ENCODE measurements at places on chromosomes 16 and 17.

DNA sequence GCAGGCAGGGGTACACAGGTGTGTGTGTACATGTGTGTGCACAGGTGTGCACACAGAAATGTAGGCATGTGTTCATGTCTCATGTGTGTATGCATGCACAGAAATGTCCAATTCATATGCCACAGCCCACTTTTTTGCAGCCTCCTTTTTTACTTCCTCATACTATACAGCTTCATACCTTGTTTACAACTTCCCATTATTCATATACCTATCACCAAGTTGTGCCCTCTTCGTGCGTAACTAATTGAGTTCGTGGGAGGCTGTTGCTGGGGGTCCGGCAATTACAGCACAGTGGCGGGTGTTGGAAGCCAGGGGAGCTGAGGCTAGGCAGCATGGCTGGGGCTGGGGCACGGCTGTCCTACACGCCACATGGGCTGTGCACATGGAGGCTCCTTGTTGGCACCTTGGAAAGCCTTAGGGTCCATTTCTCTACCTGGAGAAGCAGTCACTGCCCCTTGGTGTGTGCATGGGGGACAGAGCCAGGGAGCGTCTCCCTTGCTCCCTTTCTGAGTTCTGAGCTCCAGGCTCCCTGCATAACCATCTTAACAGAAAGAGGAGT is 266.7 kb downstream of the ENGASE start:
- no peak for DNase-seq

DNA sequence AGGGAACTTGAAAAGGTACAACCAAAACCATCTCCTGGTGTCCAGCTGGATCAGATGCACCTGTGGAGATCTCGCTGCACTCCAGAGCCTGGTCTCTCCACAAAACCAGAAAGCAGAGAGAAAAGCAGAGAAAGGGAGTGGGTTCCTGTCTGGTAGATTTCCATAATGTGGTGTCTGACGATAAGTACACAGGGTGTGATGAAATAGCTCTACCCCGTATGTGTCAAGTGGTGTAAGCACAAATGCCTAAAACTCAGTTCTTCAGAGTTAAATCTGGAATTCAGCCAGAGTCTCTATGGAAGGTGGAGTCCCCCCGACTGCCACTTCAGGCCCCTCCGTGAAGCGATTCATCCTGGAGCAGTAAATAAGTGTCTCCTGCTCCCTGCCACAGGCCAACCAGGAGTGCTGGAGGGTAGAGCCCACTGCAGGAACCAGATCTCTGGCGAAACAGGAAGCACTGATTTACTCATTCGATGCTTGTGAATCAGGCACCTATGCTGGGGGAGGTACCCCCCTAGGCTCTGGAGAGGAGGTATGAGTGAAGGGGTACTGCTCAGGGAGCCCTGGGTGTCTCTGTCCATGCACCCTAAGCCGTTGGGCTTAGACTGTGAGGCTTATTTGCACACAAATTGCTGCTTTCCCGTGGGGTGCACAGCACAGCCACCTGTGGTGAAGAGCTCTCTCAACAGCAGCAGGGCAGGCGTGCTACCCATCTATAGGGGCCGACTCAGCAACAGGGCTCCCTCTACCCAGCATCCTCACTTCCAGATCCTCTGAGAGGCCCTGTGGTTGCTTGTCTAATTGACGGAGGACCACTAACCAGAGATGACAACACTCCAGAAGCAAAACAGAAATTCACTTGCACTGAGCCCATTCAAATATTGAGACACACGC is 97.1 kb upstream of the MYOCD start:
- no peak for DNase-seq

- DNase-seq, result peak; percentile 88
Observed at GRCh38 chr16:11356573-11357331, 11.5 kb downstream of the RMI2 start.

DNA sequence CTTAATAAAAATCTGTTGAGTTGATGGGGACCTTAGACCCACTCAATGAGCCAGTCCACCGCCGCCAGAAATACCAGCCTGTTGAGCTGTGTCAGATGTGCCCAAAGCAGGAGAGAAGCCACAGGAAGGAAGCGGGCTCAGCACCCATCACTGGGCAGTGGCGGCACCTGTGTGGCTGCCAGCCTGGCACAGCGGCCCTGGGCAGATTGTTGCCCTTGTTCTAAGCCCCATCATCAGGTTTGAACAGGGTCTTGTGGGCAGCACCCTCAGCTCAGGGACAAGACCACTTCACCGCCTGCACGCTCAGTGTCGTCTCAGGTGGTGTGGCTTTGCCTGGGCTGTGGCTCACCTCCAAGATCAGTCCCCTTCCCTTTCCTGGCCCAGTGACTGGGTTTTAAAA is 9.3 kb downstream of the ENDOV start:
- no peak for DNase-seq

- no peak for DNase-seq
Observed at GRCh38 chr16:7211781-7212180, 120.9 kb upstream of the RBFOX1 start.

GRCh38 chr16:86067936-86068335 is 169.0 kb downstream of the IRF8 start:
- no peak for DNase-seq

DNA sequence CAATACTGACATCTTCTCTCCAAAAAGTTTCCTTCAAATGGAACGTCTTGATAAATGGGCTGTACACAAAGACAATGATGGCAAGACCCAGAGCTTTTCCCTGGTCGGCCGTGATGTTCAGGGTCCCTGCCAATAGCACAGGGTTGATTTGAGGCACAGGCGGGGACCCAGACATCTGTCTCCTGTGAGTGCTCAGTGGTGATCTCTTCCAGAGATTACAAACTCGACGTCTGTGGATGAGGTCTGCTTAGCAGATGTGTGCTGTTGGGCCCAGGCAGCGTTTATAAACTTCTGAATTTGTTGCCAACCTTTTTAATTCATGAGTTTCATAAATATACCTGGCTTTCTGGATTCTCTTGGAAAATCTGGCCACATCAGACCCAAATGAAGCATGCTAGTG is 14.9 kb downstream of the CPPED1 start:
- DNase-seq, result no peak

DNA sequence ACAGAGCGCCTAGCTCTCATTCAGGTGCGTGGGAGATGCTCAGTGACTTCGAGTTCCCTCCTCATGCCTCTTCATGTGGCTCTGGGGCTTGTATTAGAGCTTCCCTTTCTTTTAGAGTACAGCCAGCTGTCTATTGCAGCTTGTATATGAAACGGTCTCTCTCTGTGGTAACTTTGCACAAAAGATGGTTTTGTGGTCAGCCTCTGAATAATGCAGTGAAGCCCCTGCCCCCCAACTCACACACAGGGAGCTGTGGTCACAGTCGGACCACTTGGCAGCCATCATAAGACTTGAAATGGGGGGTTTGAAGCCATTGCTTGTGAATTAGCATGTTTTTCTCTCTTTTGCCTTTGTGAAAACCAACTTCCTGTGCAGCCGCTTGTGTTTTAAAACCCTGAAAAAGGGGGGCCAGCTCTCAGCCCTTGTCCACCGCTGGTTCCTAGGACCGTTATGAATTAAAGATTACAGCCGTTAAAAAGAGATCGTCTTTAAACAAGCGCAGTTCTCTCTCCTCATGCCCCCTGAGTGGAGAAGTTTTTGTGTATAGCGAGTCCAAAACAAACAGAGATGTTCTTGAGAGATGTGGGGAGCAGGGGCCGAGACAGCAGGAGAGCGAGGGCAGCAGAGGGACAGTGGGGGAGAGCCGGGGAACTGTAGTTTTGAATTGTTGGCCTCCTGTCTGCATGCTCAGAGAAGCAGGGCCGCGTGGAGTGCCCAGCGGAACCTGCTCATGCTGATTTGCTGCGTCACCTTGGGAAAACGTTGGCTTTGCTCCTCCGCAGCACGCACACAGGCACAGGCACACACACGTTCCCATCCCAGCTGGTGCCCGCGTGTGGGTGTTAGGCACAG is 199.0 kb downstream of the MSI2 start:
- DNase-seq, result peak; percentile 77

GRCh38 chr16:3074860-3075522 is 9.6 kb downstream of the IL32 start:
- DNase-seq, result no peak

DNA sequence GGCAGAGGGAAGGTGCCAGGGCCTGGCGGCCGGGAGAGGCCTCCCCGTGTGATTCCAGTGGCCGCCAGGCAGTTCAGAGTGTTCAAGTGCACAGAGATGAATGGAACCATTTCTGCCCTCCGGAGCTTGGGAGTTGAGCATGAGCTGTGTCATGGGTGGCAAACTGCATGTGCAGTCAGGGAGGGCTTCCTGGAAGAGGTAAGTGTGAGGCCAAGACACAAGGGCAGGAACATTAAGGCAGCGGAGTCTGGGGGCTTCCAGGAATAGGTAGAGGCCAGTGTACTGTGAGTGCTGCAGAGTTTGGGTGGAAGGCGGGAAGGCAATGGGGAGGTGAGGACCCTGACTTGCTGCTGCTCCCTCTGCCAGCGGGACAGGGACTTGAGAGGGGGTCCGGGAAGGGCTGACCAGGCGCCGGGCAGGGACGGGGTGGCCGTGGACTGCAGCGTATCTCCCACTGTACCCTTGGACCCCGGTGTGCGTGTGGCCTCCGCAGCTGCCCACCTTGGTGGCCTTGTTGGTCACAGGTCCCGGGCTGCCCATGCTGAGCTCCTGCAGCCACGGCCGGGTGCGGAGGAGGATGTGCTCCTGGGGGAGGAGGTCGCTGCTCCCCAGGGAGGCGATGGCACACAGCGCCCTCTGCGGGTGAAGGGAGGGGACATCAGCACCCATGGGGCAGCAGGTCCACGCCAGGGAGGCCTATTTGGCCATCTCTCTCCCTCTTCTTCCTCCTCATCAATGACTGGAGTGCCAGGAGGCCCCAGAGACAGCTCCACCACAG is 7.5 kb upstream of the CEP131 start:
- DNase-seq, result no peak

DNA sequence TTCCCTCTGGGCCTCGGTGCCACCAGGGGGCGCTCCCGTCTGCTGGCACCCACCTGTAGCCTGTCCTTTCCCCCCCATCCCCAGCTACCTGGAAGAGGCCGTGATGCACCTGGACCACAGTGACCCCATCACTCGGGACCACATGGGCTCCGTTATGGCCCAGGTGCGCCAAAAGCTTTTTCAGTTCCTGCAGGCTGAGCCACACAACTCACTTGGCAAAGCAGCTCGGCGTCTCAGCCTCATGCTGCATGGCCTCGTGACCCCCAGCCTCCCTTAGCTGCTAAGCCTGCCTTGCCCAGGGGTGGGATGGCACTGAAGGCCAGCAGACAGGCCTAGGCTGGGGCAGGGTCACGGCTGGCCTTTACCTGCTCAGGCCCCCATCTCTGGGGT is 818 bp upstream of the NRN1L start:
- DNase-seq, result peak; percentile 63

DNA sequence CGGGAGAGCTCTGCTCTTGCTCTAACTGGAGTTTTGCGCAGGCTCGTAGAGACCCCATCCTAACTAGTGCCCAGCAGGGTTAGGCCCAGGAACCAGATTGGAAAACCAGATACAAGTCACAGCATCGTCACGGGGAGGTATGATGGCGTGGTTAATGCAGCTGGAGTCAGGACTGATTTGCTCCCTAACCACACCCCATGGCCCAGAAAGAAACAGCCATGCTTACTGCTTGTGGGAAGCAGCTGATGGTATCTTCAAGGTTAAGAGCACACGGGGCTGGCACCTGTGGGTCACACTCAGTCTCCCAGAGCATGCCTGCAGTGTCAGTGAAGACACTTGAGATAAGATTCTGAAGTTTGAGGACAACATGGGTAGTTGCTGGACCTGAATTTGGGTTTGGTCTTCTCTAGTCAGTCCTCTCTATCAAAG is 60.2 kb downstream of the WIPI1 start:
- DNase-seq, result peak; percentile 30

GRCh38 chr16:47175152-47175551 is 31.4 kb upstream of the NETO2 start:
- DNase-seq, result no peak

DNA sequence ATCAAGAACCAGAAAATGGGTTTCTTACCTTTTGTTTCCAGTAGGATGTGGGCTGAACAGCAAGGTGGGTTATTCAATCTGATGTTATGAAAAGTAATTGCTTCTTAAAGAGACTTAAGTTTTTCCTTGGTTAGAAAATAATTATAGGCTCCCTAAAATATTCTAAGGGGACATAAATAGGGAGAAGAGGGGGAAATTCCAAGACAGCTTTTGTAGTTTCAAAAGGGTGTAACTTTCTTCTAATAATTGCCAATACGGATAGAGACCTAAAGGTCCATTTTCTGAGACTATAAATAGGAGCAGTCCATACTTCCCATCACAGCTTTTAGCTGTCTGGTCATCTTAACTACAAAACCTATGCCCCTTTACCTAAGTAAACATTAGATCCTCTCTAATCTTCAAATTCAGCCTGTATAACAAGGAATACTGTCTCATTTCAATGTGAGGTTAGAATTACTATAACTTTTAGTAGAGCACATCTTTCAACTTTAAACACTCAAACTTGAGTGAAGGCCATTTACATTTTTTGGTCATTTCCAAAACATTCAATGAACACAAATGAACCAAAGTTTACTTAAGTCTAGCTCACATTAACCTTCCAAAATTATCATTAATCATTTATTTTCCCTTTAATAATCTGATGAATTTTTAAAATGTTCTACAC is 5.5 kb downstream of the SRSF1 start:
- DNase-seq, result no peak

- DNase-seq, result no peak
Observed at GRCh38 chr16:88535191-88535856, 34.9 kb upstream of the ZC3H18 start.

- no peak for DNase-seq
Observed at GRCh38 chr16:67782567-67783352, 23.6 kb downstream of the RANBP10 start.

DNA sequence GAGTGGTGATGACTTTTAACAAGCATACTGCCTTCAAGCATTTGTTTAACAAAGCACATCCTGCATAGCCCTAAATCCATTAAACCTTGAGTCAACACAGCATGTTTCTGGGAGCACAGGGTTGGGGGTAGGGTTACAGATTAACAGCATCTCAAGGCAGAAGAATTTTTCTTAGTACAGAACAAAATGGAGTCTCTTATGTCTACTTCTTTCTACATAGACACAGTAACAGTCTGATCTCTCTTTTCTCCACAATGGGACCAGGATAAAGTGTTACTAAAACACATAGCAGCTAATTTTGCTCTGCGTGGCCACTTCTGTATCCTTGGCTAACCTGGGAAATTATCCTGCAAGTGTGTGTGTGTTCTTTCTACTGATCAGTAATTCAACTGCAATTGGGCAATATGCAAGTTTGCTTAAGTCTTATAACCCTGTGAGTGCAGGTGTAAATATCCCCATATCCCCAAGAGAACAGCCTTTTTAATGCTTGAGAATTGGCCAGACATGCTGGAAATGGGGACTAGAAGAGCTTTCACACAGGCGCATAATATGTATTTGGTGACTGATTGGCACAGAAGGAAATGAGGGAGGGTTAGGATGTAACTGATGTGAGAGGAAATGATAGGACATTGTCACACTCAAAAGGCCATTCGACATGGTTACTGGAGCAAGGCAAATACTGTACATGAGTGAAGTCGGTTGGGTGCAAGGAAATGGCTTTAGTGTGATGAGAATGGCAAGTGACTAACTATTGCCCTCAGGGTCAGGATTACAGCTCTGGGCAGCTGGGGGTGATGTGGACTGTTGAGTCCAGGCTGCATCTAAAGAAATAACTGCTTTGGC is 10.8 kb upstream of the ANKS4B start:
- no peak for DNase-seq

- no peak for DNase-seq
Observed at GRCh38 chr16:58578642-58579041, 51.0 kb downstream of the CNOT1 start.

GRCh38 chr17:79360196-79360595 is 250.7 kb downstream of the RBFOX3 start:
- DNase-seq, result no peak
